ENCODE measurements at places on chromosomes 5 and 9.

DNA sequence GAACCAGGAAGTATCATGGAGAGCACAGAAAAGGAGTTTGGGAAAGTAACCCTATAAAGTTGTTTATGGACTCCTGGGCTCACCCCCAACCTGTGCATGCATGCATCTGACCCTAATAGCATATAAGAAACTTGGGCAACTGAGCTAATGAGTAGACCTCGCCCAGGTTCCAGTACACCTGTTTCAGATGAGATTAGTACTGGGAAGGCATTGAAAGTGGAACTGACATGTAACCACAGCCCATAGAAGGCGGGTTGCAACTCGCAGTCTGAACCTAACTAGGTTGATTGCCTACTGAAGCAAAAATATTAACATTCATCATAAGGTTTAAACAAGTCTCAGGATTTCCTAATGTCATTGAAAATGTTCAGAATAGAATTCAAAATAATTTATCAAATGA lies 87.0 kb downstream of the WNK2 start:
- DNase-seq, result no peak

DNA sequence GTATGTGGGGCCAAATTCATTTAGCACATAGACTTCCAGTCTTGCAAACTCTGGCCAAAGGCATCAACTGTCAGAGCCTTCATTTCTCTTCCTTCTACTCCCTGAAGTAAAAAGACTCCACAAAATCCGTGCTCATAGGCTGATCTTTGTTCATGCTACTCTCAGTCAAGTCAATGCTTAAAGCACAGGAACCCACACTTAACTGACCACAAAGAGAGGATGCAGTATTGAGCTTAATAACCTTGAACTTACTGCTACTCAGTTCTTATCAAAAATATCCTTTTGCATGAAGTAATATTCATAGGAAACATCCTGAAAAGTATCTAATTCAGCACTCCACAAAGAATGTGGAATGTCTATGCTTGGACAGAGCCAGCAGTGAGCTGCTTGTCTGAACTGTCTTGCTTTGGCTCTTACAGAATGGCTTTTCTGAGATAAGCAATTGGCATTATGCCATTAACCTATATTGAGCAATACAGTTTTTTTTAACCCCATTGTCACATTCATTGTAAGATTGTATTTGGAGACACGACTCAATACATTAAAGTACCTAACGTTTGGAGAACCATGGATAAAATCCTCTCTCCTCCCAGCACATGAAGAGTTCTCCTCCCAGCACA lies 21.7 kb downstream of the LPAR1 start:
- DNase-seq, result no peak

DNA sequence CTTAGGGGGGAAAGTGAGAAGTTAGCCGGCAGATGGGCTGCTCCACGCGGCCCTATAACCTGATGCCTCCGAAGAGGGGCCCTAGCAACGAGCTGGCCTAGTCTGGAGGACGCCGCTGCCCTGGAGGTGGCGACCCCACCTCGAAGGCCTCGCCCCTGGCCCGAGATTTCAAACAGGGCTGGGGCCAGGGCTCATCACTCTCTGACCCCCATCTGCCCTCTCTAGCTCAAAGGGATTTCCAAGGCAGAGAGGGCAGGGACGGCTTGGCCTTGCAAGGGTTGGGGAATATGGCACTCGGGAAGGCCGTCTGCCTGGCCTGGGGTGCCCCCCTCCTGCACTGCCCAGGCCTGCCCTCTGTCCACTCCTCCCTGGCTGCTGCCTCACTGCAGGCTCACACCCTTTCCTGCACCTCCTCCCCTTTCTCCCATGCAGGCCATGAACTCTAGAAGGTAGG lies 25.5 kb upstream of the TIFAB start:
- DNase-seq, result no peak

DNA sequence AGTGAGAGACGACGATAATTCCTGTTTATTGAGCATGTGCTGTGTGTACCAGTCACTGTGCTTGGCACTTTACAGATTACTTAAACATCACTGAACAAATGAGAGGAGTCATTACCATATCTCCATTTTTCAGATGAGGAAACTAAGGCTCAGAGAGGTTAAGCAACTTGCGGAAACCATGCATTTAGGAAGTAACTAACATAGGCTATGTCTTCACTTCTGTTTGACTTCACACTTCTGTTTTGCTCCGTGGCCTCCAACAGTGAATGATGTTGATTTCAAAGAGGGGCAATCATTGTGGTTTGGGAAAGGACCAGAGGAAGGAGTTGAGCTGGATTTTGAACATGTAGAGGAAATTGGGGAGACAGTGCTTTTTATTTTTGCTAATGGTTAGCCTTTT lies 16.7 kb downstream of the GCNT1 start:
- DNase-seq, result no peak

GRCh38 chr5:14105718-14106410 lies 37.3 kb upstream of the TRIO start:
- no peak for DNase-seq

DNA sequence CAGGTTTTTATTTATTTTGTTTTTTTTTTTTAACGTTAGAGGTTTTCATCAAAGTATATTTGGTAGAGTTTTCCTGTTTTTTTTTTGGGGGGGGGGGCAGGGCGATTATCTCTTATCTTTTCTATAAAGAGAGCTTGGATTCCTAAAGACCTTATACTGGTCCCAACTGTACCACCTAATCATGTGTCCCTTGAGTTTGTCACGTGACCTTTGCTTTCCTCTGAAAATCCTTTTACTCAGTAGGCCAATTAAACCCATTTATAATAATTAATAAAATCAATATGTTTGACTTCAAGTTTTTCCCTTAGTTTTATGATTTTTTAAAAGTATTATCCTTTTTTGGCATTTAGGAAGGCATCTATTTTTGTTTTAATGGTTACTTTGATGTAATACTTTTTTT lies 286.4 kb downstream of the AOPEP start:
- DNase-seq, result no peak

DNA sequence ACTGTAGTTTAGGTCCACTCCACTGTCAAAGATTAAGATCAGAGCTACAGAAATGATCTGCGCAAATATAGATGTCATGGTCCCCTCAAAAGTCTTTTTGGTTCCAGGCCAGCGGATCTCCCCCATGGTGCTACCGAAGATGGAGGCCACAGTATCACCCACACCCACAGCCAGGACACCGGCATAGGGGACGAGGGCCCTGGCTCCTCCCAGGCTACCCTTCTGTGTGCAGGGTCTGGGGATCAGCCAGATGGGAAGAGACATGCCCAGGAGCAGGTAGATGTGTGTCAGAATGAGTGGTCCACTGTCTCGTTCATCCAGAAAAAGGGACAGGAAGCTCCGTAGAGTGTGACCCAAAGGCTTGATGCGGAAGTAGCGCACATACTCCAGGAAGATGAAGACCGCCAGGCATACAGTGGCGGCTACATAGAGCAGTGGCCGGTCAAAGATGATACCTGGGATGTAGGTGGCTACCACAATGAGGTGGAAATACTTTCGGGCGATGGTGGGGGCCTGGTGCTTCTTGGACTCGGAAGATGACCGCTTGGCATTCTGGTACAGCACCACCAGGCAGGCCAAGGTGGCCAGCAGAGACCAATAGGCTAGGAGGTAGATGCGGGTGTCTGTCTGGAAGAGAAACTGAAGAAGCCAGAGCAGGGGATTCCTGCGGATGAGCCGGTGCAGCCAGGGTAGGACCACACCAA lies 1.5 kb downstream of the DOLK start:
- no peak for DNase-seq
